ENCODE measurements at places on chromosomes 12 and 14. TPM values are rescaled to one million over a fixed set of nuclear protein-coding genes. Genes with fewer than 3 reads are reported as not detected.

The INSM2 gene
- total RNA-seq, result not detected

The DHRS2 gene
- total RNA-seq, result not detected

The GLT8D2 gene
- total RNA-seq, result 0.41 TPM

- no peak for DNase-seq
Observed at GRCh38 chr12:39237004-39237403, 205.9 kb downstream of the KIF21A start.

DNA sequence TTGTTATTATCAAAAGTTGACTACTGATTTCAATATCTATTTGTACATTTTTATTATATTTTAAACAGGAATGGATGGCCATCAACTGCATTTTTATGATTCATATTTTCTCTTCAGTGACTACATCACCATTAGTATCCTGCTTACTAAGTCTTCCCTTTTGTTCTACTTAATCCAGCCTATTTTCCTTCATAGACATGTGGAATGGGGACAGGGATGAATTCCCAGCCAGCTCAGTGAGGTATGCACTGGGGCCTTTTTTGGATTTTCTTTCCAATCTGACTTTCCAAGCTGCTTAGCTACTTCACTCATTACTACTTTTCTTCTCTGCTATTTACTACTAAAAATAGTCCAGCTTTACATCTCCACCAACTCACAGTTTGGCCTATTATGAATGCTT, 38.4 kb downstream of the AKAP6 start:
- DNase-seq, result no peak

DNA sequence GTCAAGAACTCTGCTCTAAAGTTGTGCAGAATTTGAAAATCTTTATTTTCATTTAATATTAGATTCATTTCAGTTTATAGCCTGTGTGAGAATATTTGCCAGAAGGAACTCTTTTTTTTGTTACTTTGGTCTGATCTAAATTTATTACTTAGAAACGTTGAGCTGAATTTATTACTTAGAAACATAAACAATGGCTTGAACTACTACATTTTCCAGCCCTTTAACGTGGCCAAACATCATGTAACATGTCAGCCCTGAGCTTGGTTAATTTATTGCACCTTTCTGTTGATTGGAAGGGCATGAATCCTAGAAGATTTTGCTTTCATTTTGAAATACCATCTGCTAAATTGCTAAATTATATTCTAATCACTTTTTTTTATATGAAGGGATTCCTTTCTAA, 241.4 kb downstream of the TMEM117 start:
- DNase-seq, result no peak

DNA sequence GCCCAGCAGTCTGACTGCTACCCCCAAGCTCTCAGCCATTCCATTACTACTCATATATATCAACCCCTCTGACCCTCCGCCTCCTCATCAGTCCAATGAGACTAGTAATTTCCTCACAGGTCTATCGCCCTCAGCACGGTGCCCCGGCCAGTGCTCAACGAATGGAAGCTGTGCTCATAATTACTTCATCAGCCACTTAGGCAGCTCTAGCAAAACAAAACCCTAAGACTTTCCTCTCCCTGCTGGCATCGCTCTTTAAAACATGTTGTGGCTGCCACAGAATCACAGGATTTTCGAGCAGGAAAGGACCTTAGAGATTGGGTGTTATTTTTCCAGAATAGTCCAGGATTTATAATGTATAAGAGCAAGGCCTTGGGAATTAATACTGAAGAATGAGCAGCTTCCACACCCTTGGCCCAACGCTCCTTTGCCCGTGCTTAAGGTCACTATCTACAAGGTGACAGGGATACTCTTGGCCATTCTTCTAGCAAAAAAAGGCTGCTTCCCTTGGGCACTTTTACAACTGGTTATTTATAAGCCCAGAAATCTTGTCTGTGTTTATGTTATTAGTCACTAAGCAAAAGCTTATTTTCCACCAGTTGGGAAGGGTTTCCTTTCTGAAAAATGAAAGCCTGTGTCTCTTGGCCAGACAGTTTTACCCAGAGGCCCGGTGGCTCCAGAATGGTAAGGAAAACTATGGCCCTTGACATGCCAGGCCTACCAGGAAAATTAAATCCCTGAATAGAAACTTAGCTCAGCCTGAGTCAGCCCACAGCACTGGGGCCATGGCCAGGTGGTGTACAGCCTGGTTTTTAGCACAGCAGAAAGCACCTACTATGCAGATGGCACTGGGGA, 47.9 kb downstream of the NUAK1 start:
- peak; percentile 71 for DNase-seq

DNA sequence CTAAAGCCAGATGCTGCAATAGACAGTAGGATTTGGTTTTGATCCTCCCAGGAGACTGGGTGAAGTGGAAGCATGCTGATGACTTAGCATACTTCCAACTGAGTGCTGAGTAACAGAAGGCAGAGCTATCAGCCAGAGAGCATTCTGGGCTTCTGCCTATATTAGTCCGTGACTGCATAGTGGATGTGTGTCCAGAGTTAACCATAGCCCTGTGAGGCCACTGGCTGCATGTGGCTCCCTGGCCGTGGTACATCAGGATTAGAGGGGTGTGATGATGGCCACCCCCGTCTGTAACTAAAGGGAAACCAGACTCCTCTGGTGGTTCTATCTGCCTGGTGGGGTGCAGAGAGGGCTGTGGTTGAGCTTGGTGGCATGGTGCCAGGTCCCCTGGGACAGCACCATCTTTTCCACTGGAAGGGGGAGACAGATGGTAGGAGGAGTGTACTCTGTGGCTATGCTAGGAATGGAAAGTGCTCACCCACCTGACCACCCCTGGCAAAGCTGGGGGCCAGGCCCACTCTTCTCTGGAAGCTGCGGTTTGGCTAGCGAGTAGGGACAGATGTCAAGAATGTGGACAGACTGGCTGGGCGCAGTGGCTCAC, 27.4 kb downstream of the ABCD4 start:
- DNase-seq, result no peak

DNA sequence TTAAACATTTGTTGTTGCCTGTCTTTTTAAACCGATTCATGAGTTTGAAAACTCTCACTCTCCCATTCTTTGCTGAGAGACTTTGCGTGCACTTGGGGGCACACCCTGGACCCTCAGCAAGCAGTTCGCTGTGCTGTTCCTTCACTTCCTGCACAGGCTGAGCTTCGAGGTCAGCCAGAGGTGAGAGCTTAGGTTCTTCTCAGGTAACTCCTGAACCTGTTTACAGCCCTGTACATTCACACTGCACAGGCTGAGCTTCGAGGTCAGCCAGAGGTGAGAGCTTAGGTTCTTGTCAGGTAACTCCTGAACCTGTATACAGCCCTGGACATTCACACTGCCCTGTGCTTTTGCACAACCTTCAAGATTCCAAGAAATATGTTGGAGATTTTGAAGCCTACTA, 9.8 kb upstream of the CLECL1 start:
- DNase-seq, result no peak

Data from gastrocnemius medialis (tissue), 4 donors.